CD4-positive, alpha-beta T cell treated with Interleukin-6 at 100 ng/mL for 8 hours (primary cell): ENCODE measurements at places on chromosomes 7 and 10.
A peak's percentile ranks its signal among the peaks of the same experiment; 100 is the strongest.

DNA sequence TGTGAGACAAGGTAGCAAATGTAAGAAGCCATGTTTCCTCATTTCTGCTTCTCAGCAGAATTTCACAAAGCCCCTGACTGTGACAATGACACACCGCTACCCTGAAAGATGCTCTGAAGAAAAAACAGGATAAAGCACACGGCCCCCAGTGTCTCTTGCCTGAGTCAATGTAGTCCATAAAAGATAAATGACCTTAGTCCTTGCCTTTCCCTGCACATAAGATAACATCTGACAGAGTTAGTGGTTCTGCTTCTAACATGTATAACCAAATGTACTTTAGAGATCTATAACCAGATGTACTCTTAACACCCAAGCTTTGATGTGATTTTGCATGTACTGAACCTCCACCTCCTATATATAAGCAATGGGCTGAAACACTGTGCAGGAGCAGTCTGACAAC is 3.0 kb upstream of the SND1 start:
- no peak for DNase-seq

GRCh38 chr7:51034521-51035264 is 252.0 kb upstream of the GRB10 start:
- DNase-seq: no peak

- no peak for DNase-seq
These were observed 1.9 kb upstream of the ARHGAP22 start for GRCh38 chr10:48606530-48607355.

DNA sequence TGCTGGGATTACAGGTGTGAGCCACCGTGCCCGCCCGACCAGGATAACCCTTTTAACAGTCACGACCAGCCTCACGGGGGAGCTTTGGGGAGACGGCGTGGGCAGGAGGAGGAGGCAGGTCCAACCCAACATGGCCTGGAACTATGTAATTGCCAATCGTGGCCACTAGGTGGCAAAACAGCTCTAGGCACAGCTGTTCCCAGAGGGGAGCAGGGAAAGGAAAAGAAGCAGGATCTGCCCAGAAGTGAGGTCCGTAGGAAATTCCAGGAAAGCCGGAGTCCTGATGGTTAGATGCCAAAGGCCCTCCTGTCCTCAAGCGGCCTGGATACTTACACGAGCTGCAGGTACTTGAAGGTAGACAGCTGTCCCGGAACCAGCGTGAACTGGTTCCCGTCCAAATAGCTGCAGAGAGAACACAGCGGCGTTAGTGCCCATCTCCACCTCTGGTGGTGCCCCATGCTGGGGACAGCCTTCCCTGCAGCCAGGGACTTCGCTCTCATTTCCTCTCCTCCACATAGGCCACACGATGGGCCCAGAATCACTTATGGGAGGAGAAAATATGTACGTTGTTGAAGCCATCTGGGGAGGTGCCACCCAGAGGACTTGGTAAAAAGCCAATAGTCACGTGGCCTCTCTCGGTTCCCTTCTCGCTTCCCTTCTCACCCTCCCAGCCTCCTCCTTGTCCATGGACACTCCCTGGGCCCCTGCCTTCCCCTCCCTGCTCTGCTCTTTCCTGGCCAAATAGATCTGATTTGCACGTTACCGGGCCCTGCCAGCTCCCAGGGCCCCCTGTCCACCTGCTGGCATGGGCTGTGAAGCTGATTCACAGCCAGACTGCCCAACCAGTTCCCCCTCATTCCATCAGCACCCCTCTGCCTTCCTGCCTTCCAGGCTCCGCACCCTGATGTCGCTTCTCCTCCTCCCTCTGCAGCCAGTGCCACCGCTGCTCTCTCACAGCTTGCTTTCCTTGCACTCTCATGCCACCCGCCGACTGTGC is 148.1 kb downstream of the SLIT1 start:
- DNase-seq: peak; percentile 53

- DNase-seq: no peak
These were observed 6.7 kb downstream of the ANKRD16 start for GRCh38 chr10:5882961-5883360.

DNA sequence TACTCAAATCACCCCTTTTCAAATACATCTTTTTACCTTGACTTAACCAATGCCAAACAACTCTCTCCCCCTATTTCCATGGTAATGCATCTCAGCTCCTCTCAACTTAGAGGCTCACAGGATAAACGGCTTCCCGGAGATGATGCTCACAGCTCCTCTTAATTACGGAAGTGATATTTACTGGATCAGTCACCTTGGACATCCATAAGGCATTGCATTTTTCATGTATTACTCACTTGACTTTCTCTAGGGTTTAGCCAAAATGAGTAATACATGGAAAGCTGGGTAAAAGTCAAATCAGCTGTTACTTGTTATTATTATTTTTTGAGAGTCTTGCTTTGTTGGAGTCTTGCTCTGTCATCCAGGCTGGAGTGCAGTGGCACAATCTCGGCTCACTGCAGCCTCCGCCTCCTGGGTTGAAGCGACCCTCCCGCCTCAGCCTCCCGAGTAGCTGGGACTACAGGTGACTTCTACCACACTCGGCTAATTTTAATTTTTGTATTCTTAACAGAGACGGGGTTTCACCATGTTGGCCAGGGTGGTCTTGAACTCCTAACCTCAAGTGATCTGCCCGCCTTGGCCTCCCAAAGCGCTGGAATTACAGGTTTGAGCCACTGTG is 73.3 kb upstream of the RHEB start:
- no peak for DNase-seq

- peak; percentile 84 for DNase-seq
These were observed at the start of gene CUL1 for GRCh38 chr7:148698397-148699023. TSS of gene CUL1 (plus strand) at chr7:148698903. CDS start at chr7:148730123, 31,220 bp downstream.

DNA sequence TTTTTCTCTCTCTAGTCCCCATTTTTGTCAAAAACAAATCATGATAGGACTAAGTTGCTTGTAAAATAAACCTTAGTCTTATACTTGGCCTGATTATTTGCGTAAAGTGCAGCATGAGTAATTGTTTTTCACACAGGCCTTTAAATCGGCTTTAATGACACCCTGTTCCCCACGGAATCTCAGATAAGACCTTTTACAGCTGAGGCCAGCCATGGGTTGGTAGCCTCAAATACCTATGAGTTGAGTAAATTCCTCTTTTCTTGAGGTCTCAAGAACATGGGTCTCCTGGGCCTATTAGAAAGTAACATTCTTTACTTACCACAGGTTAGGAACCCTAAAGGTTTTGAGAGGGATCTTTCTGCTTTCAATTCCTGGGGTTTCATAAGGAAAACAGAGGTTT is 761.0 kb upstream of the PHF14 start:
- DNase-seq: no peak

- no peak for DNase-seq
These were observed 857 bp downstream of the MEOX2 start for GRCh38 chr7:15685358-15686294.

DNA sequence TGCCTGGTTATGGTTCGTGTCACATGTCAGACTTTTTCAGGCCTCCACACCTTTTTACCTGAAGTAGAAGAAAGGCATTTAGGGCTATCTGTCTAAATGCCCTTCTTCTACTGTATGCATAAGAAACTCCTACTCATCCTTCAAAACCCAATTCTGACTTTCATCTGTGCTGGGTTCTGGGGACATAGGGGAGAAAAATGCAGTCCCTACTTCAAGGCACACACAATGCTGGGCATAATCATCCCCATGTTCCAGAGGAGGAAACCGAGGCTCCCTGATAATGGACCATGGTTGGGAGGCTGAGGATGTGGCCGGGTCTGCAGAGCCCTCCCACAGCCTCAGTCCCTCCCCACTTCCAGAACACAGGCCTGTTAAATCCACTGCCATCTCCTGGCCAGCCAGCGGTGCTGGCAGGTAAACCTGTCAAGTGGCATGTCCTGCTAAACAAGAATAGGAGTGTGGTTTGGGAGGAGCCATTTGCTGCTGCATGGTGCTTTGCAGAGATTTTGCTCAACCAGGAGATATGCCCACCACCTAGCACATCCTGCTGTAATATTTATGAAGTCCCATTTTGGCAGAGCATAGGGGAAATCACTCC is 32.0 kb downstream of the GRID1 start:
- no peak for DNase-seq

DNA sequence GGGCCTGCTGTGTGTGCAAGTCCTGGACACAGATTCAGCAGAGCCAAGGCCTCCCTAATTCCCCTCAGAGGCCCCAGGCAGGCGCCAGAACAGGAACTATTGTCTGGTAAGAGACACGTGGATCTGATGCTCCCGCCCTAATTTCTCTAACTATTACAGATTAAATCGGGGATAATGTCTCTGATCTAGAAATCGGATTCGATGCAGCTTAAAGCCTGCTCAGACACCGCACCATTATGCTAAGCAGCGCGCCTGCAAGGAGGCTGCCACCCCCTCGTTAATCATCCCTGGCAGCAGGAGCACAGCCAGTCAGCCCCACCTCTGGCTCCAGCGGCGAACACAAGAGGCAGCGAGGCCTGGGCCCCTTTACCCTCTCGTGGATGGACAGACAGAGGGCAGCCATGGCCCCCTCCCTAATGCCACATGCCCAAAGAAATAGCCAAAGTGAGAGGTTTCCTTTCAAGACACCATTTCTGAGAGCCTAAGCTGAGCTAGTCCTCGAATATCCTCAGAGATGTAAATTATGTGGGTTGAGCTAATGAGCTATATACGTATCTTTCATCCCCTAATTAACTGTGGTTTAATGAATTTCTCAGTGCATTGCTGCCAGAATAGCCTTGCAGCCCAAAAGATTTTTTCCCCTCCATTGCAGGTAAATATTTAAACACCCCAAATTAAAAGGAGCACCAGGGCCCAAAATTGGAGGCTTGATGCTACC is 122.1 kb downstream of the GRID1 start:
- DNase-seq: no peak

- DNase-seq: no peak
These were observed 76.4 kb downstream of the CALN1 start for GRCh38 chr7:72335561-72336381.

- no peak for DNase-seq
These were observed 15.8 kb downstream of the CPA1 start for GRCh38 chr7:130396109-130396508.

GRCh38 chr7:82745117-82745516 is 301.5 kb upstream of the CACNA2D1 start:
- no peak for DNase-seq

GRCh38 chr7:137038706-137039105 is 170.3 kb downstream of the CHRM2 start:
- no peak for DNase-seq

DNA sequence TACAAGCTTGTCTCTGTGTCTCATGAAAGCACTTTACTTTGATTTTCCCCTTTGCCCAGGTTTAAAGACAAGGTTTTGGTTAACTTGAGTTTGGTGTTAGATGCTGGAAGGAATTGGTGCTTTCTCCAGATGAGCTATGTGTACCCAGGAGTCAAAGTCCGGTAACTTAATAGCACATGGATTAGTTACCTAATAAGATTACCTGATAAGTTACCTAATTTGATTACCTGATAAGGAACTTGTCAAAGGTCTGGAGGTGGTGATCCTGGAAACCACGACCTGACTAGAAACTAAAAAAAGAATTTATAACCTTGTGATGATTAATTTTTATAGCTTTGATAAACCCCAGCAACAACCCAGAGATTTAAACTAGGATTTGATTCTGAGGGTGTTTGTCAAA is 269.9 kb upstream of the CACNA2D1 start:
- DNase-seq: no peak

- no peak for DNase-seq
These were observed 6.5 kb downstream of the MNX1 start for GRCh38 chr7:157003756-157004520.

GRCh38 chr10:27364028-27364427 is 123.4 kb upstream of the ACBD5 start:
- DNase-seq: no peak

GRCh38 chr10:132203256-132204077 is 16.7 kb downstream of the DPYSL4 start:
- no peak for DNase-seq

DNA sequence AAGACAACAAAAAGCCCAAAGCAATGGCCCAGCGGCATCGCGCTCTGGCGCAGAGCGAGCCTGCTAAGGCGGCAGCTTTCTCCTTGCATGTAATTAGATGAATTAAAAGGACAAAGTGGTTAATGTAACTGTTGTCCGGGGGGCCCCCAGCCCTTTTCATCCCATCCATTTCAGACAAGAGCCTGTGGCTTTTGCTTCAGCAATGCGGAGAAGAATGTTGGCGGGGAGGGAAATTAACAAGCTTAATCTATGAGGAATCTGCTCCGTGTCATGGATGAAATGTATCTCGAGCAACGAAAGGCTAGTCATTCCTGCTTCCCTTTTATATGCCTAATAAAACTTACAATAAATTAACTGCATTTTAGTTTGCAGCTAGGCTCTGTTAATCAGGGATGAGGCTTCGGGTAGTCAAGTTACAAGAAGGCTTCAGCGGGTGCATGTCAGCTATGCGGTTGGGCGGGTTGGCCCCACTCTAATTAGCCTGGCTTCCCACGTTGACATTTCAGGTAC is 203.3 kb downstream of the BUB3 start:
- DNase-seq: no peak

- DNase-seq: no peak
These were observed 9.7 kb upstream of the OIT3 start for GRCh38 chr10:72883861-72884260.

GRCh38 chr10:4108693-4109092 is 323.7 kb upstream of the KLF6 start:
- DNase-seq: no peak

GRCh38 chr7:36462551-36463137 is 73.0 kb downstream of the ANLN start:
- no peak for DNase-seq

GRCh38 chr10:113175756-113176651 is 226.0 kb downstream of the TCF7L2 start:
- DNase-seq: no peak

- no peak for DNase-seq
These were observed 174.9 kb downstream of the LRMDA start for GRCh38 chr10:75606203-75606779.

GRCh38 chr10:44045020-44045419 is 339.9 kb downstream of the CXCL12 start:
- DNase-seq: no peak

DNA sequence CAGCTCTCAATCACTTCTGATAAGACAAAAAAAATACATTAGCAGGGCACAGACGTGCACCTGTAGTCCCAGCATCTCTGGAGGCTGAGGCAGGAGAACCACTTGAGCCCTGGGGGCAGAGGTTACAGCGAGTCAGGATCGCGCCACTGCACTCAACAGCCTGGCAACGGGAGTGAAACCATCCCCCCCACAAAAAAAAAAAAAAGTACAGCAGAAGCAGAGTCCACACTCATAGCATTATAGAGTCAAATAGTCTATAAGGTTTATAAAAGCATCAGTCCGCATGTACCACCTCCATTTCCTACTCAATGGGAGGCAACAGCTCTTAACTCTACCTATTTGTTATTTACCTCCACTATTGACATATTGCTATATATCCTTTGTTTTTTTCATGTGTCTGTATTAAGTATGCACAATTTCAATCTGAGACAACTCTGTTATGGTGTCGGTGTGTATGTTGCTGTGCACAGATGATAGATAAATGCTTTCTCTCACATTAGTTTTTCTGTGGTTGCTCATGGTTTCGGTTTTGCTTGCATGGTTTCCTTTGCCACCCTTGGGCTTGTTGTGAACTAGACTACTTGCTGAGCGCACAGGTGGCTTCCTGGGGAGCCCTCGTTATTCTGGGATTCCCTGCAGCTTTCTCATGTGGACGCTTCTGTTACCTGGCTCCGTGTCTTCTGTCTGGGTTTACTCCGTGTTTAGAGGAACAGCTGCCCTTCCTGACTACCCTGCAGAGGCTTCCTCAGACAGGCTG is 40.4 kb downstream of the PROSER2 start:
- peak; percentile 74 for DNase-seq
